ENCODE measurements at places on chromosomes 11 and 22. TPM values are rescaled to one million over a fixed set of nuclear protein-coding genes. Genes with fewer than 3 reads are reported as not detected.

HBG2 gene
- not detected for total RNA-seq

ASRGL1 gene
- total RNA-seq, result 11.6 TPM

SLC22A9 gene
- not detected for total RNA-seq

TH gene
- total RNA-seq, result not detected

CNTF gene
- 1.6 TPM for total RNA-seq

YPEL1 gene
- total RNA-seq, result 1.0 TPM
